Myocyte (in vitro differentiated cells): ENCODE measurements at places on chromosomes 11 and 22.

GRCh38 chr22:45336971-45337431 lies 27.3 kb downstream of the FAM118A start:
- DNase-seq: peak; percentile 67

- DNase-seq: no peak
These were observed 5.7 kb upstream of the C1QTNF6 start for GRCh38 chr22:37193629-37194191.

DNA sequence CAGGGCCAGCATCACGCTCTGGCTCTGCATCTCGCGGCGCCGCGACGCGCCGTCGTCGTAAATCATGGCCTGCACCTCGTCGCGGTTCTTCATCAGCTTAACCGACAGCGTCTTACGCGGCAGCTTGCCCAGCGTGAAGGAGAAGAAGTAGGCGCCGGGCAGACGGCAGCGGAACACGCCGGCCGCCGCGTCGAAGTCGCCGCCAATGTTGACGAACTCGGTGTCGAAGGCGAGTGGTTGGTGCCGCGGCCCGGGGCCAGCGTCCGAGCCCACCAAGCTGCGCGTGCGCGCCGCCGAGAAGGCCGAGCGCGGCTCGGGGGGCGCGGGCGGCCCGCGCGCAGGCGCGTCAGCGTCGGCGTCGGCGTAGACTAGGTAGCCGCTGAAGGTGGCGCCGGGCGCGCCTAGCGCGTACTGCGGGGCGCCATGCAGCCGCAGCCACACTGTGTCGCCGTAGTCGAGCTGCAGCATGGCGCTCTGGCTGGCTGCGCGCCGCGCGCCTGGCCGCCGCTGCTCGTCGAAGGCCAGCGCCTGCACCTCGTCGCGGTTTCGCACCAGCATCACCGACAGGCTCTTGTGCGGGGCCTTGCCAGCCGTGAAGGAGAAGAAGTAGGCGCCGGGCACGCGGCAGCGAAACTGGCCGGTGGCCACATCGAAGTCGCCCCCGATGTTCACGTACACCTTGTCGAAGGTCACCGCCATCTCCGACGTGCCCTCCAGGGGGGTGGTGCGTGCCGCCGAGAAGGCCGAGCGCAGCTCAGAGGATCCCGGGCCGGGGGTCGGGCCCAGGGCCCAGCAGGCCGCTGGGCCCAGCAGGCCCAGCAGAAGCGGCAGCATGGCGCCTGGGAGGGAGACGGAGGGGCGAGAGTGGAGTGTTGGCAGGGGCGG lies 3.7 kb downstream of the FAM180B start:
- no peak for DNase-seq

- no peak for DNase-seq
These were observed 72.1 kb downstream of the C22orf31 start for GRCh38 chr22:28989484-28989883.

DNA sequence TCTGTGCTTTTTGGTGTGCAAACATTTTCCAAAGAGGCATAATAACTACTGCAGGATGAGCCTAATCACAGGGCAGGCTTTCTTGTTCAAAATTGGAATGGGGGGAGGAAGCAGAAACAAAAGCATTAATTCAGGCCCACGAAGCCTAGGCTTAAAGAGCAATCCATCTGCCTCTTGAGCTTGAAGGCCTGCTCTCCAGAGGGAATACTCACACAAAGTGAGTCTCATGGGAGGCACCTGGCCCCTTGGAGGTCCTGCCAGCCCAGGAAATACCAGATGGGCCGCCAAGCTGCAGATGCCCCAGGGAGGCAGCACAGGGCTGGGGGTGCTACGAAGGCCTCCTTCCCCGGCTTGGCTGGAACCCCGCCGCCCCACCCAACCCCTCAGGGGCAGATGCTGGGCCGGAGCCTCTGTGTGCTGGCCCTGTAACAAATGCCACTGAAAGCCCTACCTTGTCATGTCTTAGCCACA lies 39.3 kb upstream of the COMT start:
- no peak for DNase-seq

DNA sequence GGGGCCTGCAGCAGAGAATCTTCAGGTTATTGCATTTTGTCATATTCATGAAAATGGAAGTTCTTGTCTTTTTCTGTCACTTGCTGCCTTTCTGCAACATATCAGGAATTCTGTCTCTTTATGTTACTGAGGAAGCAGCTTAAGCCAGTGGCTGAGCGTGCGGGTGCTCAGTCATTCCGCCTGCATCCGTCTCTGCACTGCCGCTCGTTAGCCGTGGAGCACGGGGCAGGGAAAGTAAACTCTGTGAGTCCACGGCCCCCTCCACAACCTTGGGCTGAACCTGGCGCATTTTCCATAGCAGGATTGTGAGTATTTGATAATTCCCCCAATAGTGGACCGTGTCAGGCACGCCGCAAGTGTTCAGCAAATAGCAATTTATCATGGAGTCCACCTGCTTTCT lies 1007.7 kb downstream of the BRD1 start:
- no peak for DNase-seq
